Sigmoid colon (tissue), 7 donors: ENCODE measurements at places on chromosomes 4 and X.
A peak's percentile ranks its signal among the peaks of the same experiment; 100 is the strongest.

DNA sequence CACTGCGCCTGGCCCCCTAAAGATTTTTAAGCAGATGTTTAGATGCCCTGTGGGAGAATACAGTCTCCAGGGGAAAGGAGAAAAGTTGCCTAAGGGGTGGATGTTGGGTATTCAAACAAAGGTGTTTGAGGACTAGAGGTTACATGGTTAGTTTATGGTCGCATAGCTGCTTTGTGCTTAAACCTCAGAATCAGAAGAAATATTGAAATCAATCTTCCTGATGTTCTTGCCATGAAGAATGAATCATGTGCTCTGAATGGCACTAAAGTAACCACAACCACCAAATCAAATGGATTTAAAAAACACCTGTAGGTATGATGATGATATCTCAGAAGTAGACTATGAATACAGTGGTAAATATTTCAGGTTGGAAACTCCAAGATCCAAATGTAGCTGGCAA lies 42.7 kb upstream of the TEX13A start:
- DNase-seq = no peak

- DNase-seq = no peak
Measured at GRCh38 chrX:21932292-21933002, 8.1 kb upstream of the SMS start.

- DNase-seq = no peak
Measured at GRCh38 chr4:85812776-85813175, 337.8 kb downstream of the ARHGAP24 start.

GRCh38 chr4:129342819-129343408 lies 247.0 kb downstream of the C4orf33 start:
- DNase-seq = no peak

DNA sequence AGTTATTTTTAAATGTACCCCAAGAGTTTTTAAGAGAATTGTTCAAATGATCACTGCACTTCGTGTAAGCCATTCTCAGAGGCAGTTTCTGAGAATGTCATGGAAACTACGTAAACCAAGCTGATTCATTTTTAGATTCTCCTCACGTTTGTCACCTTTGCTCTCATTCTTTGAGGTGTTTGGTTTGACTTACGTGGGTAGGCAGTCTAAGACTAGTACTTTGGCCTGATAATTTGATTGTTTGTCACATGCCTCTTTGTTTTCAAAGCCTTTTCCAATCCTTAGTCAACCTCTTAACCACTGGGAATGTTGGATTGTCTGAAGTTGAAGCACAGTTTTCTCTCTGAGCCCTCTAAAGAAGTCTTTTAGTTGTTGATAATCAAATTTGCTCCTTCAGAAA lies 10.5 kb downstream of the SEPTIN11 start:
- no peak for DNase-seq

- peak; percentile 41 for DNase-seq
Measured at GRCh38 chr4:2728806-2729532, 27.2 kb downstream of the TNIP2 start.

DNA sequence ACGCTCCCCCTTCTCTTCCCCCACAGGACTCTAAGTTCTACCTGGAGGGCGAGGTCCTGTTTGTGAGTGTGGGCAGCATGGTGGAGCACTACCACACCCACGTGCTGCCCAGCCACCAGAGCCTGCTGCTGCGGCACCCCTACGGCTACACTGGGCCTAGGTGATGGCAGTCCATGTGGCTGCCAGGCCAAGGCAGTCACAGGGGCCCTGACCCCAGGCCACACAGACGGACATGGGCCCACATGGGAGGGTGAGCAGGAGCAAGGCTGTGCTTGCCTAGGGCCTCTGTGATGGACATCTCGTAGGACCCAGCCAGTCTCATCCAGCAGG lies 10.0 kb upstream of the ADD1 start:
- peak; percentile 50 for DNase-seq

- DNase-seq = no peak
Measured at GRCh38 chrX:81390237-81390636, 188.3 kb downstream of the SH3BGRL start.

DNA sequence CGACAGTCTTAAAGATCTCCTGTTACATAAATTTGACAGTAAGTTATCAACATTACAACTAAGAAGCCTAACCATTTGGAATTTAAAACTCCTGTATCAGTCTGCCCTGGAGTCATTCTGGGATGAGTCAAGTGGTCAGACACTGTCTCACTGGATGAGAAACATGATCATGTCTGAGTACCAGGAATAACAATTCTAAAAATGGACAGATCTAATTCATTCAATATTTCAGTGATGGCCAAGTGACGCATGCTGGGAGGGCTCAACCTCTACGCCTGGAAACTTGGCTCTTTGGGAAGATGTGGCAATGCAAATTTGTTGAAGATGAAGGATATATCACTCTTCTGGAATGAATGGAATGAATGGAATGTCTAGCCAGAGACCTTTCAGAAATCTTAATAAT lies 1427.2 kb downstream of the STIM2 start:
- no peak for DNase-seq

- no peak for DNase-seq
Measured at GRCh38 chr4:5524446-5525299, 183.7 kb downstream of the EVC2 start.

DNA sequence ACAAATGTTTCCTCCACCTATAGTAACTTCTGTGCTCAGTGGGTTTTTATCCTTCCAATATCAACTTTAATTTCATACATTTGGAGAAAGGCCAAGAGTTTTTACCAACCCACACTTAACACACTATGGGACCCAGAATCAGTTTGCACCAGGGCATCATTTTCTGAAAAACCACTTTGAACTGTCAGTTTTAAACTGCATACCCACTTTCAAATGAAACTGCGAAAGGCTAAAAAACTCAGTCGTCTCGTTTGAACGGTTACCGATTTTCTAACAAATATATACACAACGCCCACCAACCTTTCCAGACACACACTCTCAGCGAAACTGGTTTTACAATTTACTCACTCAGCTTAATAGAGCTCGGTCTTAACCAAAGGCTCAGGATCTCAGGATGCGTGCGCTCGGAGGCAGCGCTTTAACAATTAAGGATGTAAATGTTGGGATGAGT lies 376 bp downstream of the ABCG2 start:
- DNase-seq = no peak

- no peak for DNase-seq
Measured at GRCh38 chr4:46993075-46994006, at the start of gene GABRA4. GABRA4 (minus strand) TSS chr4:46993581; CDS start chr4:46993424, 157 bp downstream.

DNA sequence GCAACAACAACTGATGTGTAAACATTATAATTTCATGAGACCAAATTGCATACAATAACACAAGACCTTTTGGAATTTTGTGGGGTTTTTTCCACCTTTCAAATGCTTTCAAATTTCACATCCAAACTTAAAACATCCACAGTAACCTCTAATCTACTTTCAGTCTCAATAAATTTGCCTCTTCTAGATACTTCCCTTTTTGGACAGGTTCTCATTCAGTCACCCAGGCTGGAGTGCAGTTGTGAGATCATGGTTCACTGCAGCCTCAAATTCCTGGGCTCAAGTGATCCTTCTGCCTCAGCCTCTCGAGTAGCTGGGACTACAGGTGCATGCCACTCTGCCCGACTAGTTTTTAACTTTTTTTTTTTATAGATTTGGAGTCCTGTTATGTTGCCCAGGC lies 556.6 kb downstream of the NLGN4X start:
- no peak for DNase-seq

GRCh38 chr4:94370533-94371254 lies 28.1 kb upstream of the HPGDS start:
- no peak for DNase-seq

GRCh38 chrX:2224161-2224560 lies 276.6 kb downstream of the DHRSX start:
- no peak for DNase-seq

- no peak for DNase-seq
Measured at GRCh38 chrX:12758291-12758690, 32.9 kb upstream of the PRPS2 start.

DNA sequence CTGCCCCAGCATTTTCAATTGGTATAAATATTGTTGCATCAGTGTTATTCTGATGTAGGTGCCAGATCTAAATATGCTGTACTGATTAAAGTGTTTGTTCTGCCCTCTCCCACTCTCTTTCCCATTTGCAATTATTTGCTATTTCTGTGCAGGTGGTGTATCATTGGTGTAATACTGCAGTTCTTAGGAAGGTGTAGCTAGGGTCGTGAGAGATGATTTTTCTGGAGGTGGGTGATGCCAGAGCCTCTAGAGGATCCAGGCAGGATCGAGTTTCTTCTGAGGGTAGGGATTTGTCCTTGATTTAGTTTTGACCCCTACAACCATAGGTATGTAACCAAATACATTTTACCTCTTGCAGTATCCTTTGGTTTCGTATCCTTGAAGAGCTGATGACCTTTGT lies 1.9 kb downstream of the SMAD1 start:
- no peak for DNase-seq

DNA sequence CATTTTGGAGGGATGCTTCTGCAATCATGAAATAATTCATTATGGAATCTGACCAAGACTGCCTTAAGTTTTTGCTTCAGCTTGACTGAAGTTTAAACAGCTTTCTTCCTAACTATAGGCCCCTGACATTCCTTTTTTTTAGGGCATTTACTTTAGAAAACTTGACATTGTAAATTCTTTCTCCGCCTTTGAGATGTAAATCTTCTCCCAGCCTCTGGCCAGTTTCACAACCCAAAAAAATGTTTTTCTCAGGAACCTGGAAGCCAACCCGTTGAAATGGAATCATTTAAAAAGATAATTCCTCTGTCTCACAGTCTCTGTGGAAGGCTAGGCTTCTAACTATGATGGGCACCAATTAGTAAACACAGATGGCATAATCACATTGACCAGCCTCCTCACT lies 710.4 kb upstream of the PABPC4L start:
- DNase-seq = no peak

GRCh38 chrX:1555370-1555769 lies 18.4 kb upstream of the P2RY8 start:
- peak; percentile 12 for DNase-seq

DNA sequence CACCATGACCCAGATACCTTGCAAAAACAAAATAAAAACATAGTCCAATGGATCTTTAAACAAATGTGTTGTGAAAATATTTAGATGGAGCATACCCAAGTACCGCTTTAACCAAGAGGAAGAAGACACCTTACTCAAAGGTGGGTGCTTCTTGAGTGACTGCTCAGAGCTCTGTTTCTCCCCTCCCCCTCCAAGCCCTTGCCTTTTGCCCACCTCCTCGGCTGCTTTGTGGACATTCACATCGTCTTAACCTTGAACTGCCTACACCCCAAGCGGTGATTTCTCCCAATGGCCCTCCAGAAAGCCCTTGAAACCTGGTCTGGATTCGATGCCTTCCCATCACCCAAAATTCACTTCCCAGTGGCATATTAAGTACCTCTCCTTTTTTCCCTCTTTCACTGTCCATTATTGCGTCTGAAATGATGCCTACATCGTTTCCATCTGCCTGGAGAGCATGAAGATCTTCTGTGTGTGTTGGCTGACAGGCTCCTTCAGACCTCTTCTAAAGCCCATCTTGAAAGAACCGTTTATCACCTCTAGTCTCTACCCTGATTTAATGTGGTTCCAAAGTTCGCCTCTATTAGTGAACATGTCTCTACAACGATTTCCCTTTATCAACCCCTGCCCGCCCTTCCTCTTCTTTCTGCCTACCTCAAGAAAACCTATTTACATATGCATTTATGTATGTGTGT lies 968 bp downstream of the GPRIN3 start:
- no peak for DNase-seq

- no peak for DNase-seq
Measured at GRCh38 chr4:76802236-76803021, 95.5 kb downstream of the SOWAHB start.

DNA sequence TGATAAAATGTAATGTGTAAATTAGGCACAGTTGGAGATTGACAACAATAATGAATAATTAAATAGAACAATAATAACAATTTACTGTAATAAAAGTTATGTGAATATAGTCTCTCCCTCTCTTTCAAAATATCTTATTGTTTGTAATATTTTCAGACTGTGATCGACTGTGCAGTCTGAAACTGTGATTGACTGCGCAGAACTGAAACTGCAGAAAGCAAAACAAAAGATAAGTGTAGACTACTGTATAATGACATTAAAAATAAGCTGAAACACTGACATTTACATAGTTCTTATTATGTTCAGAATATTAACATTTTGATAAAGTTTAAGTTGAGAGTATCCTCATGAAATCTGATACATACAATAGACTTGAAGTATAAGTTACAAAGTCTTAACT lies 371.0 kb downstream of the CCSER1 start:
- no peak for DNase-seq

GRCh38 chr4:184796906-184797305 lies 28.9 kb downstream of the ACSL1 start:
- DNase-seq = no peak

DNA sequence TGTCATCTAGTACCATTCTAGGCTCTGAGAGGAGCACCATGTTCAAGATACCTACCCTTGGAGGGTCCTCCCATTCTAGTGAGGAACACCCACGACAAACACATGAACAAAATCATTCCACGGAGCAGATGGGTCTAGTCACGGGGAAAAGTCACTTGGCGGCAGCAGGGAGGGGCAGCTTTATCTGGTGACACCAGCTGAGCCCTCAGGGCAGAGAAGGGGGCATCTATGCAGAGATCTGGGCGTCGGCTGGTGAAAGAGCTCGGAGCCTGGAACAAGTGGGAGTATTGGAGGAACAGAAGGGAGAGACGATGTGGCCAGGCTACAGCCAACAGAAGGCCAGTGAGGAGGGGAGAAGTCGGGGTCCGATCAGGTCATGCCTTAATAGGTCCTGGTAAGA lies 11.9 kb upstream of the PDHA1 start:
- DNase-seq = no peak

GRCh38 chrX:9316096-9316495 lies 148.8 kb upstream of the TBL1X start:
- DNase-seq = peak; percentile 66

- DNase-seq = no peak
Measured at GRCh38 chr4:188002751-188003150, 7.2 kb downstream of the ZFP42 start.

GRCh38 chrX:37746218-37746941 lies 33.5 kb upstream of the CYBB start:
- DNase-seq = no peak

DNA sequence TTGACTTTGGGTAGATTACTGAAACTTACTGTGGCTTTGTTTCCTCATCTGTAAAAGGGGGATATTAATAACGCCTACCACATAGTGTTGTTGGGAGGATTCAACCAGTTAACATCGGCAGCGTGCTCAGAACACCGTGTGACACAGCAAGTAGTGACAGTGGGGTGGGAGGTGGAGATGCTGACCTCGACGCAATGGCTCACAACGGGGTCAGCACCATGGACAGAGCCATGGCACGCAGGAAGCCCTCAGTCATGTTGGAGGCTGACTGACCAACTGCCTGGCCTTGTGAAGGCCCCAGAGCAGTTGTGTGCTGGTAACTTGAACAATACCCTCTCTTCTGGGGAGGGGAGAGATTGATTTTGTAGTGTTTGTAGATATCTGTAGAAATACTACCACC lies 93.2 kb downstream of the WFS1 start:
- DNase-seq = no peak

DNA sequence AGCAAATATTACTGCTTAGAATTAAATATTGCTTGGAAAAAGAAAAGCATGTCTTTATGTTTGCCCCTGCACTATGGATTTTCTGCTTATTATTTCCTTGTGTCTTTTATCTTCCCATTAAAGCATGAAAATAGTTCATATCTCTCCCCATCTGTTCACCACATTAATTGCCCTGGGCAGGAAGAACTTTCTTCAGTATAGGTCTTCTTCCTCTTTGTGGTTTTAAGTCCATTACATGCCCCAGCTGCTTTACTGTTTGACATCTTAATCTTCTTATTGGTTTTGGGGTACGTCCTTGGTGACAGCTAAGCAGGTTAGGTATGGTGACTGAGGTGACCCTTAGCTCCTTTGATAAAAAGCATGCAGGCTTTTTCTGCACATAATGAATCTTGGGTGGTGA lies 157.3 kb downstream of the AASDH start:
- DNase-seq = no peak
